Activated effector memory CD4-positive, alpha-beta T cell treated with Interleukin-2 at 50 U/mL for 16 hours (primary cell): ENCODE measurements at places on chromosomes 1 and 21.

- DNase-seq = no peak
Observed at GRCh38 chr1:232627171-232627570, 2.8 kb downstream of the SIPA1L2 start.

DNA sequence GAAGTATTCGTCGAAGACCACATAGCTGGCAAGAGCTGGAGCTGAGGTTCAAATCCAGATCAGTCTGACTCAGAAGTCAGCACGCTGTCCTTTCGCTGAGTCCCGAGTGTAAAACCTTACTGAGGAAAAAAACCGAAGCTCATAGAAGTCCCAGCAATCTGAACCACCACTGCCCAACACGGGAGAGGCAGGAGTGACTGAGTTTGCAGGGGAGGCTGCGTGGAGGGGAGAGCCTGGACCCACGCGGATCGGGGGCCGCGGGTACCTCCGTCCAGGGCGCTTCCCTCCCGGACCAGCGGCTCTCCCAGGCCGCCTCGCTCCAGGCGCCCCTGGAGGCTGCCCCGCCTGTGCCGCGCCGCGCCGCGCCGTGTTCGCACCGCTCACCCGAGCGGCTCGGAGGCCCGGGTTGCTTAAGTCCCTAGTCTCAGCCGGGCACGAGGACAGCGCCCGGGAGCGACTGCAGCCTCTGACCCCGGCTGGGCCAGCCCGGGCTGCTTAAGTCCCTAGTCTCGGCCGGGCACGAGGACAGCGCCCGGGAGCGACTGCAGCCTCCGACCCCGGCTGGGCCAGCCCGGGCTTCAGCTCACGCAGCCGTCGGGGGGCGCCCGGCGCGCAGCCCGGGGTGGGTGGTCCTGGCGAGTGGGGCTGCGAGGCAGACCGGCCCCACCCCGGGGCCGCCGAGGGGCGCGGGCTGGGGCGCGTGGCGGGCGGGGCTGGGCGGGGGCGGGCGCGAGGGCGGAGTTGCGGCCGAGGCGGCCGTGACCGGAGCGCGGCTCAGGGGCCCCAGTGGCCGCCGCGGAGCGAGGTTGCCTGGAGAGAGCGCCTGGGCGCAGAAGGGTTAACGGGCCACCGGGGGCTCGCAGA is at the start of gene ADAMTSL4:
TSS of gene ADAMTSL4 (plus strand) at position 777 of the 864 bp plus-strand sequence. CDS start 2,881 bp downstream, outside the sequence.
- DNase-seq = no peak

GRCh38 chr1:150973836-150974579 is 627 bp downstream of the CERS2 start:
- DNase-seq = peak; percentile 35

- no peak for DNase-seq
Observed at GRCh38 chr1:28249013-28249865, 10.1 kb upstream of the SESN2 start.

DNA sequence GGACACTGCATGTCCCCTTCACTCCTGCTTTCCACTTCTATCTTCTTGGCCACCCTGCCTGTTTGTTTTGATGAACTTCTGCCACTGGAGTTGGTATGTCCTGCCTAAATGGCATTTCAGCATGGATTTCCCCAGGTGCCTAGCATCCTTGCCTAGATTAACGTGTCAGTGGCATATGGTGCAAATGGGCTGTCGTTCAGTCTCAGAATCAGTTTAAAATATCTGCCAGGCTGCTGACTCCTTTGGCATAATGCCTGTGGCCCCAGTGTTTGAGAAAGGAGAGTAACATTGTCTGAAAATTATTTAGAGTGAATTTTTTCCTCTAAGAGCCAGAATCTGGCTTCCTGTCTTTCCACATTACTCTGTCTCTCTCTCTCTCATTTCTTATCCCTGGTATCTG is 64.9 kb upstream of the BARHL2 start:
- no peak for DNase-seq

DNA sequence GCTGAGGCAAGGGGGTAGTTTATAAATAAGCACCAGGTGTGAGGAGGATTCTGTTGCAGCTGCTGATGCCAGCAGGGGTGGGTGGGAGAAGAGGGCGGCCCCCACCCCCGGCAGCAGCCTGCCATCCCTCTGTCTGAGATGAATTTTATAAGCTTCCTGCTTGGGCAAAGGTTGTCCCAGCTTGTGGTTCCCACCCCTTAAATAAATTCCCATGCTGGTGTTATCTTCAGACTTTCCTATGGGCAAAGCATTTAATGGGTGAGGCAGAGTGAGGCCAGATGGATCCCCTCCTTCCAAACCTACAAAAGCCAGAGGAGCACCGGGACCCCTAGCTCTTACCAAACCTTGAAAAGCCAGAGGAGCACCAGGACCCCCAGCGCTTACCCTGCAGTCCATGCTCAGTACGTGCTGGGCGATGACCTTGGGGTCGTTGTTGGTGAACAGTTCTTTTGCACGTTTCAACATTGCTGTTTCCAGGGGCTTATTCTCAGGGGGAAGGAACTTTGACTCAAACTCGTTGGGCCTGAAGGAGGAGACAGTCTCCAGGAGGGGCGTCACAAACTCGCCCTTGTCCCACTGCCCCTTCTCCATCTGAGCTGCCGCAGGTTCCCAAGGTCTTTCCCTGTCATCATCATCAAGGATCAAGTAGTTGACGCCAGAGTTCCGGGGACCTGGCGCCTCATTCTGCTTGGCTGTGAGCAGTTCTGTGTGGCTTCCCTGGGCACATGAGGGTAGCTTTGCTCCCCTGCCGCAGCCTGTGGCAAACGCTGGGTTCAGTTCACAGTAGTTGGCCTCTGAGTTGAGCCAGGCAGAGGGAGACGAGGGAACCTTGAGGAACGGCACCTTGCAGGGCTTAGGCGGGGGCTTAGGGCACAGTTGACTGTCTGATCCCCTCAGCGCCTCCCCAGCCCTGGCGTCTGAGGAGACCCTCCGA is 99.5 kb downstream of the BCAR3 start:
- DNase-seq = no peak

DNA sequence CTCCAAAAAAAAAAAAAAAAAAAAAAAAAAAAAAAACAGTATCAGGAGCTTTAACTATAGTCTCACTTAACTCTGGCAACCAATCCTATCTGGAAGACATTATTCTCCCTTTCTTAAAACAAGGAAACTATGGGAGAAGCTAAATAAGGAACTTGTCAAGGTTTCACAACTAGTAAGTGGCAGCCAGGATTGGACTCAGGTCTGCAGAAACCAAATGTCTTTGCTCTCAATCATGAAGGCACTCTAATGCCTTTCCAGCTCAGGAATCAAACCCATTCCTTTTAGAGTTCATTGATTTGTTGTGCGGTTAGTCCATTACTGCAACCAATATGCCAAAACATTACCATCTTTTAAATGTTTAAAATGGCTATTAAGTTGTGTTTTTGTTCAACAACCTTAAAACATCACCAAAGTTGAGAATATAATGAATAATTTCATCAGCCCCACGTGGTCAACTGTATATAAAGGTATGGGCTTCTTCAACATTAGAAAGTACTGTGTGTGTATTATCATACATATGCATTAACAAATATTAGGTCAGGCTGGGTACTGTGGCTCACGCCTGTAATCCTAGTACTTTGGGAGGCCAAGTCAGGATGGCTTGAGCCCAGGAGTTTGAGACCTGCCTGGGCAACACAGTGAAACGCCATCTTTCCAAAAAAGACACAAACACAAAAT is 1.5 kb downstream of the EPRS1 start:
- no peak for DNase-seq
